ENCODE measurements at places on chromosomes 5 and 9.

DNA sequence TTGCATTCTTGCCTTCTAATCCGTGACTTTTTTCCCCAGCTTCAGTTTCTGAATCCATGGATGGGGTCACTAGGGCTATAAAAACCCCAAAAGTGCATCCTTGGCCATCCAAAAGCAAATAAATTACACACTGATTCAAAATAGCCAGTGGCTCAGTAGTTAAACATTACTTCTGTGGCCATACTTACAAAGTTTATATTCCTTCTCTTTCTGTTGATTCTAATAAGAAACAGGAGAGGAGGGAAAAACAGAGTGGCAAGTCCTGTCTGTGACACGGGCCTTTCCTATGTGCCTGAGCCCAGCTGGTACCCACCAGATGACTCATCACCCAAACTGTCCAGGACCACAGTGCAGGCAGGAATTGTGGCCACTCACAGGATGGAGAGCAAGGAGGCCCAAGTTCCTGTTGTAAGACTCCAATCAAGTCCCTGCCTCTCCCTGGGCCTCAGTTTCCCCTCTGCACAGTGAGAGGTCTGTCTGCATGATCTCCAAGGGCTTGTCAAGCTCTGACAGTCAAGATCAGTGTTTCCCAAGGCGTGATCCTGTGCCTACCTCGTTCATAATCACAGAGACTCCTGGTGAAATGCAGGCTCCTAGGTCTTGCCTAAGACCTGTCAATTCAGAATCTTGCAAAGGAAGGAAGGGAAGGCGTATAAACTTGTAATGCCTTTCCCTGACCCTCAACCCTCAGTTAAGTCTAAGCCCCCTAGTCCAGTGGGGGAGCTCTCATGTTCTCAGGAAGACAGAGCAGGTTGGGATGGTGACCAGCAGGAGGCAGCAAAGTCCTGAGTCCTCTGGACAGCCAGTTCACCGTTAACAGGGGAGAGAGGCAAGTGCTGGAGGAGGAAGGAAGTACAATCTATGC lies 29.5 kb downstream of the TNIP1 start:
- DNase-seq, result peak; percentile 82

DNA sequence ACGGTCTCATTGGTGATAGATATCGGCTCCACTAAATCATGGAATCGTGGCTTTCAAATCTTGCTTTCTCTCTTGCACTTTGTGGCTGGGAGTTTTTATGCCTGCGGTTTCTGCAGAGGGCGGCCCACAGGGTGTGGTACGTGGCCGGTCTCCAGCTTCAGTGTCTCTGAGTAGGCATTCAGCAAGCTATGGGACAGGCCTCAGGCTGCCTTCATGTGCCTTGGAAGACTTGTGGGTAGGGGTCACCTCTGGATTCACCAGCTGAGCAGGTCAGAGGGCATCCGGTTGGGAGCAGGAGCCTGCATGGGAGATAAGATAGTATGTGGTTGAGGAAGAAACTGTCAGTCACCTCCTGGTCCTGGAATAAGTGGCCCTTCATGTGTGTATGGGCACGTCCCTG lies 47.7 kb downstream of the AMBP start:
- DNase-seq, result no peak

DNA sequence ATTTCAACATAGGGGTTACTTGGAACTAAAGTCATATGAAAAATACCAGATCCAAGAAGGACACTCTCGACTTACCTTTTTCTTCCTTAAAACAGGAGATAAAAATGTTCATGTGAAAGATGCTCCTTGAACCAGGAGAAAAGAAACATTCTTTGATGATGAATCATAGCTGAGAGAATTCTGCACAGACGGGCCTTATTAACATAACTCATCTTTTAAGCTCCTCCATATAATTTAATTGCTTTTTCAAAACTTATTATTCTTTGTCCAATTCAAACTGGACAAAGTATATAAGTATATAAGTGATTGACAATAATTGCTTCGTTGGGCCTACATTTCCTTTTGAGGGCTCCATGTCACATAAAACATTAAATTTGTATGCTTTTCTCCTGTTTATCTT lies 945.2 kb upstream of the C9orf72 start:
- no peak for DNase-seq

GRCh38 chr5:170633235-170634081 lies 129.6 kb downstream of the KCNIP1 start:
- no peak for DNase-seq

DNA sequence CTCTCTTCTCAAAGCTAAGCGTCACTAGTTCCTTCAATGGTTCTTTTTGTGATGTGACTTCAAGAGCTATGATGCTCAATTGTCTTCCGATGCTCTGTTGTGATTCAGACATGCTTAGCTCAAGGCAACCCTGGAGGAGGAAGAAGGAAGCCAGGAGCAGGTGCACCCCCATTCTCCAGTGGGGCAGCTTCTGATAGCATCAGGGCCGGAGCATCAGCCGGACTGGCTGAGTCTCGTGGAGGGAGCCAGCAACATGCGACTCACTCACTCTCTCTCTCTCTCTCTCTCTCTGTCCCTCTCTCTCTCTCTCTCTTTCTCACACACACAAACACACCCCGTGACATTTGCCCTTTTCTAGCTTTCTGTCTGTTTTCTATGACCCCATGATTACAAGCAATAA lies 140.2 kb downstream of the HSD17B3 start:
- no peak for DNase-seq

- no peak for DNase-seq
These were observed 52.2 kb upstream of the SPINK5 start for GRCh38 chr5:148011398-148012137.

DNA sequence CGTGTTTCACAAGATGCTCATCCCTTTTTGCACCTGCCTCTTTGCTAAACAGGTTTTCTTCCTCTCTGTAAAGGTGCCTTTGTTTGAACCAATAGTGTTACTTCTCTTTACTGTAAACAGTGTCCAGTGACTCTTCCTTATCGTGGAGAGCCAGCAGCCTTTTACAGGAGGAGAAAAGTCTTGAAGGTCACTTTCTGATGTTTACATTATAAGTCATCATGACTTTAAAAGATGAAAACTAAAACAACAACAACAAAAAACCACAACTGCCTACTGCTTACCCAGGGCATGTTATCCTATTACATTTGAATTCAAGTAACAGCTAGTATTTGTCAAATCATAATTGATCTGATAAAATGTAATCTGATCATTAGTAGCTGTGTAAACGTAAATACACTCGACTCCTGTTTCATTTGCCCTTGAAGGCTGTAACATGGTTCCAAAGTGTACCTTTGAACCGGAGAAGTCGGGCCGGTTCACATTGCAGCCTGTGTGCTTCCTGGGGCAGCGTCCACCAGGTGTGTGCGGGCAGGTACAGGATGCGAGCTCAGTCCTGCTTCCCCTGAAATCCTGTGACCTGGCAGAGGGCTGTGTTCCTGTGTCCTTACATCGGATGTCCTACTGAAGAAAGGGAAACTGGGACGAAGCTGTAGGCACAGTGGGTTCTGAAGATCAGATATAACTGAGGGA lies 118.1 kb downstream of the C9orf152 start:
- DNase-seq, result no peak

GRCh38 chr9:116504893-116505480 lies 182.1 kb upstream of the TRIM32 start:
- DNase-seq, result no peak

DNA sequence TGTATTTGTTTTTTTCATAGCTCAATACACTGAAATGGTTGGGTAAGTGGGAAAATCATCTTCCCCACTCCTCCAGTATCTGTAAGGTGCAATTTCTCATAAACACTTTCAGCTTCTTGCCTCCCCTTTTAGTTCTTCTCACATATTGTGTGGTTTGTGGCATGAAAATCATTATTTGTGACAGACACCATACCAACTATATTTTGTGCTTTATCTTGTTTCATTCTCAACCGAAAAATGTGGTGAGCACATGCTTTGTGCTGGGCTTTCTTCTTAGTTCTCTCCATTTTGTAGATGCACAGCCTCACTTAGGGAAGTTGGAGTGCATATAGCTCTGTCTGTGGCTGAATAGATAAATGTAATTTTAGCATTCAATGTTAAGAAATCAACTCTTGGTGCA lies 6.4 kb upstream of the ANXA2R start:
- DNase-seq, result no peak

DNA sequence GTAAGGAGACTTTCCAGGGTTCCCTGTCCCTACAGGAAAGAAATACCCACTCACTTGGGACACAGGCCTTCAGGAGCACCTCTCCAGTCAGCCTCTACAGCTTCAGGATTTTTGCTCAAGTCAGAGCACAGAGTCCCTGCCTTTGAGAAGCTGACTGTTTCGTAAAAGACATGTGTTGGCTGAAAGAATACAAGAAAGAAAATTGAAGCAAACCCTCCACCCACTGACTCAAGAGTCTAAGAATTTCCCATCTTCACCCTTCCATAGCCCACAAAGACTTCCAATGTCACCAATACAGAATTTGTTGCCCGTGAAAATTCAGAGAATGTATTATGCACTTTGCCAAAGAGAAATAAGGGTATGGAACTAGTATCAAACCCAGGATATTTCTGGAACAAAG lies 53.0 kb upstream of the ZNF622 start:
- DNase-seq, result no peak

DNA sequence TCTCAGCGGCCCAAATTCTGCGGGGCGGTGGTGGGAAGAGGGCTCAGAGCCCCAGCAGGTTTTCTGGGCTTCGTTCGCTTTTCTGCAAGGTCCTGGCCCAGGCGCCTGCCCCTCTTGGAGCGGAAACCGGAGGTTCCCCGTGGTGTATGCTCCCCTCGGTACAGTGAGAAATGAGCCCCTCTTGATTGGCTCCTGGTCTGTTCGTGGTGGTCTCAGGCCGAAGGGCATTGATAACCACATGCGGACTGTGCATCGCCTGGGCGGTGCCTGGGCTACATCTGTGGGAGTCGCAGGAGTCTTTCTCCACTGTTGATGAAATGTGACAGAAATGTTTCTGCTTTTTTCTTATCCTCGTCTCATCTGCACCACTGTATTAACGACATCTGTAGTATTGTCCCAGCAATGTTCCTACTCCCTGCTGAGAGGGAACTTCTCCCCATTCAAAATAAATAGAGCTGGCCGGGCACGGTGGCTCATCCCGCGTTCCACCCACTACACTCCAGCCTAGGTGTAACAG lies 682 bp downstream of the MAN1B1 start:
- DNase-seq, result no peak

DNA sequence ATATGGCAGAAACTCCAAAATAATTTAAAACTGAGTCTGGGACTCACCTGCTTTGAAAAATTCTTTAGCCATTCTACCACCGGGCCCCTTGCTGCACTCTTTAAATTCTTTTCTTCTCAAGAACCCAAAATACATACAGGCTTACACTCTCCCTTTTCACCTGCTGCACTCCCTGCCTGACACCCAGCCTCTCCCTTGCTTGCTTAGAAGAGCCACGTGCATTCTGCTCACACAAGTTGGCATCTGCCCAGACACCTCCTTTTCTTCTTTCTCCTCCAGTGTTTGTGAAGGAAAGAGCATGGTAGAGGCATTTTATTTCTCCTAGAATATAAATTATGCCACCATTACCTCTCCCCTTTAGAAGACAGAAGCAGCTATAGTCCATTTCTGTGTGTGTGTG lies 39.0 kb upstream of the AOPEP start:
- DNase-seq, result no peak

DNA sequence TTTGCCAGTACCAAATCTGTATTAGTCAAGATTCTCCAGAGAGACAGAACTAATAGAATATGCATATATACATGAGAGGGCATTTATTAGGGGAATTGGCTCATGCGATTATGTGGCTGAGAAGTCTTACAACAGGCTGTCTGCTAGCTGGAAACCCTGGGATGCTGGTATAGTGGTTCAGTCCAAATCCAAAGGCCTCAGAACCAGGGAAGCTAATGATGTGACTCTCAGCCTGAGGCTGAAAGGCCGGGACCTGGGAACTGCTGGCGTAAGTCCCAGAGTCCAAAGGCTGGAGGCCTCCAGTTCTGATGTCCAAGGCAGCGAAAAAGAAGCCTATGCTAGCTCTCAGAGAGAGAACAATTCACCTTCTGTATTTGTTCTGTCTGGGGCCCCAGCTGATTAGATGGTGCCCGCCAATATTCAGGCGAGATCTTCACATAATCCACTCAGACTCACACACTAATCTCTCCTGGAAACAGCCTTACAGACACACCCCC lies 84.1 kb downstream of the KIAA1958 start:
- DNase-seq, result no peak

DNA sequence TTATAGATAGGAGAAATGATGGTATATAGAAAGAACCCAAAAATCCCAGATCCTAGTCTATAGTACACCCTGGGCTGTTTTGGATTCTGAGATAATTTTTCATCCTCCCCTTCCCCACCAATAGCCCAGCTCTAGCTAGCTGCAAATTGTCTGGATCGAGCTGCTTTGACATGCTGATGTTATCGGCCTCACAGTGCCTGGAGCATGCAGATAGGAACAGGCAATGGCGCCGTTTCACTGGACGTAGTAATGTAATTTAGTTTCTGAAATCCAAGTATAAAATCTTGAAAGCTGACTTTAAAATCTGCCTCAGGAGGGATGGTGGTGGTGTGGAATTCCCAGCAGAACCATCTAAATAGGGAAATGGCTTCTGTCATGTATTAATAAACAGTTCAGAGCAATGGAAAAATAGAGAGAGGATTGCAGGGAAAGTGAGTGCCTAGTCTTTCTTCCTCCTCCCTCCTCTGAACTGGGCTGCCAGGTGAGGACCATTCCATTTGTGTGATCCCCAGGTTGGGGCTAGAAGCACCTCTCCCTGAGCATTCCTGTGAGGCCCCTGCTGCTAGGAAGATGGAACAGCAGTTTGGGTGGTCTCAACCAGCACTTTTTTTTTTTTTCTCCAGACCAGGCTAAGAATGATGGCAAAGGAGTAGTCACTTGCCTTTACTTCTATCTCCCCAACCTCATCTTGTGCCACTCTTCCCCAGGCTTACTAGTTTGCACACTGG lies 31.9 kb downstream of the FAM219A start:
- DNase-seq, result no peak

DNA sequence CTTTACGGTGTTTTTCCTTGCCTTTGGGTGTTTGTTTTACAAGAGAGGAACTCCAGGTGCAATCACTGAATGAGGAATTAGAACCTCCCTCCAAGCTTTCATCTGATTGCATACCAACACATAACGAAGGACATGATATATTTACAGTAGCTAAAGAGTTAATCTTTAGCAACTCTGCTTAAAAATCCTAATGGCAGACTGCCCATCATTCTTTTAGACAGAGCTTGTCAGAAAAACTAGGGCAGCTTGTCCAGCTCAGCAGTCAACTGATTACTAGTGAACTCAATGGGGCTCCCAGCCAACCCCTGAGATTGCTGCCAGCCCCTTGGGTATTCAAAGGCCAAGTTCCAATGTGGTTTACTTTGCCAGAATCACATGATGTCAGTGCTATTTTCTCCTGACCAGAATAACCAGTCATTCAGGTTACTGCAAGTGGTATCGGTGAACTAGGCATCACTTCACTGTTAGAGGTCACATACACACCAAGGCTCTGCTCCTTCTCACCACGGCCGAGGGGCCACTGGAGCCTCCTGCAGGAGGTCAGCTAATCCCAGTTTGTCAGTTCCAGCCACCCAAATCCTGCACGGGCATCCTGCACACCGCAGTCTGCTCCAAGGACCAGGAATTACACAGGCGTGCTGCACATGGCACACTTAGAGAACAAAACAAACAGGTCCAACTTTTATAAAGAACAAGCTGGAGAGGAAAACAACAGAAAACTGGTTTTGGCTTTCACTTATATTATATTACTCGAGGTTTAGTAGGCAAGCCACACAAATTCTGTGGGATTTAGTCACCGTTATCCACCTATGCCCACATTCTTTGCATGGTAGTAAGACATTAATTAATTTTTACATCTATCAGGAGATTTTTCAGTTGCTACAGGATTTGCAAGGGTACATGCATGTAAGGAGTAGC lies 62.5 kb downstream of the NFIB start:
- DNase-seq, result no peak
